ENCODE measurements at places on chromosomes 12 and 14.

DNA sequence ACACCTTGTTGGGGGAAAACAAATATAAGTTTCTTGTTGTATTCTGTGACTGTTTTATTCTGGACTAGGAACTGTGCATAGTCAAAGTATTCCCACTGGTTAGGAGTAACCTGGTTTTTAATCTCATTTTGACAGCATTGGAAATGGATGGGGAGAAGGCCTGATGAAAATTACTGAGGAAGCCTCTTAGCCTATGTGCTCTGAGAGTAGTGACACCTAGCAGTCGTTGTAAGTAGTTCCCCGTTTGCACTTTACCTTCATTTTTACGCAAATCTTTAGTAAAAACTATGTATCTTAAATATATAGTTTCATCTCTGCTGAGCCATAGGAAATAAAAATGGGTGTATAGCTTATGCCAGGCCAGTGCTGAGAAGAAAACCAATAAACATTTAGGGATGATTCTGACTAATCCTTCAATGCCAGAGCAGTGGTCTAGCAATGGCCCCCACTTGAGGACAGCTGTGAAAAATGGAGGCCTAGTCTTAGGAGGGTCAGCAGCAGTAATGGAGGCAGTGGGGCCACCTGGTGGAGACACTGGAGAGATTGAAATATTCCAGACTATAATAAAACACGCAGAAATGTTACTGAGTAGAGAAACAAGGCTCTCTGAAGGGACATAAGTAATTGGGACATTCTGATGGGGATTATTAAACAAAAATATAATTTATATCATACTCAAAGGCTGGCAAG, 133.2 kb upstream of the NOVA1 start:
- DNase-seq: no peak

GRCh38 chr12:27940756-27941402, 31.7 kb downstream of the PTHLH start:
- no peak for DNase-seq

GRCh38 chr14:95614349-95614748, 71.9 kb upstream of the TCL1B start:
- DNase-seq: no peak

DNA sequence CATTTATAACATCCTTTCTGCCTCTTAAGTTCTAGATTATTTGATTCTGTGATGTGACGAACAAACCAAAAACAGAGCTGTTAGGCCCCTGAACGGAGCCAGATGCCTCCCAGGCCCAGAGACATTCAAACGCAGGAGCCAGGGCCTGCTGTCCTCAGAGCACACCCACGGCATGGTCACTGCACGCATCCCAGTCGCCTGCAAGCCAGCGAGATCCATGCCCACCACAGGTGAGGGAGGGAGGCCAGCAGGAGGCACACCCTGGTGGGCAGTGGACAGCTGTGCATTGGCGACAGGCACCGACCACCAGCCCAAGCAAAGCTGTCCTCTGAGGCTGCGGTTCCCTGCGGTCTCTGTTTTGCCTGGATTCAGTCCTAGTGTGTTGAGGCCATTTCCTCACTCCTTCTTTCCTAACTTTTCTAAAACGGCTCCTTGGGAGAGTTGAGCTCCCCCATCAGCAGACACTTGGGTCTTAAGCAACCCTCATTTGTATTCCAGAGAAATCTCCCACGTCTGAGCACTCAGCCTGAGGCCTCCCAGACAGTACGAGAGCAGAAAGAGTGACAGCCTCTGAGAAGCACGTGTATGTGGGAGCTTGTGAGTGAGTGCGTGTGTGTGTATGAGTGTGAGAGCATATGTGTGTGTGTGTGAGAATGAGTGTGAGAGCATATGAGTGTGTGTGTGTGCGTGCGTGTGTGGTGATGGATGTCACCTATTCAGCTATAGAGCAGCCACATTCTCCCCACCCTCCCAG, 81.2 kb downstream of the CHGA start:
- no peak for DNase-seq

DNA sequence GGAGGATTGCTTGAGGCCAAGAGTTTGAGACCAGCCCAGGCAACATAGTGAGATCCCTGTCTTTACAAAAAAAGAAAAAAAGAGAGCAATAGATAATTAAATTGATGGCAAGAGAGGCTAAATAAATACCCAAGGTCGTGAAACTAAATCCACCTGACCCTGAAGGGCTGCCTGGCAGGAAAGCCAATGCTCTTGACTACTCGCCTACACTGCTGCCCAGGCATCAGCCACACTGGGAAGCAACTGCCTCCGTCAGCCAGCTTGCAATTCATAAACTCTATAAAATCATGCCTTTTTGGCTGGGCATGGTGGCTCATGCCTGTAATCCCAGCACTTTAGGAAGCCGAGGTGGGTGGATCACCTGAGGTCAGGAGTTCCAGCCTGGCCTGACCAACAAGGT, 31.7 kb upstream of the RASSF3 start:
- DNase-seq: no peak

GRCh38 chr12:30914986-30915591, 11.5 kb upstream of the TSPAN11 start:
- DNase-seq: no peak

DNA sequence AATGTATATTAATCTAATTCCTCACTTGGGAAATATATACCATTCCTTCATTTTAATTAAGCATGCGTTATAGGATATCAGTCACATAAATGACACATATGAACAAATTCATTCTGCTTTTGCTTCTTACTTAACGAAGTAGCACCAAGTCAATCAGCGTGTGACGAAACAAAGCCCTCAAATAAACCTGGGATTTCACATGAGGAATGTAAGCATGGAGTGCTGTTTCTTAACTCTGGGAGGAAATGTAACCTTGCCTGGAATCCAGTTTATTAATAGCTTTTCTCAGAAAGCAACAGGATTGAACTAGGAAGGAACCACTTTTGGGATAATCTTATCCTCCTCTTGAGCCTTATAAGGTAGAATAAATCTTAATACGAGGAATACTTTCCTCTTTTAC, 72.0 kb downstream of the NIN start:
- no peak for DNase-seq

- DNase-seq: peak; percentile 52
These were observed 86.5 kb downstream of the SRGAP1 start for GRCh38 chr12:63930971-63931370.
